Omental fat pad (tissue), 4 donors: ENCODE measurements at places on chromosomes 16 and 17.

DNA sequence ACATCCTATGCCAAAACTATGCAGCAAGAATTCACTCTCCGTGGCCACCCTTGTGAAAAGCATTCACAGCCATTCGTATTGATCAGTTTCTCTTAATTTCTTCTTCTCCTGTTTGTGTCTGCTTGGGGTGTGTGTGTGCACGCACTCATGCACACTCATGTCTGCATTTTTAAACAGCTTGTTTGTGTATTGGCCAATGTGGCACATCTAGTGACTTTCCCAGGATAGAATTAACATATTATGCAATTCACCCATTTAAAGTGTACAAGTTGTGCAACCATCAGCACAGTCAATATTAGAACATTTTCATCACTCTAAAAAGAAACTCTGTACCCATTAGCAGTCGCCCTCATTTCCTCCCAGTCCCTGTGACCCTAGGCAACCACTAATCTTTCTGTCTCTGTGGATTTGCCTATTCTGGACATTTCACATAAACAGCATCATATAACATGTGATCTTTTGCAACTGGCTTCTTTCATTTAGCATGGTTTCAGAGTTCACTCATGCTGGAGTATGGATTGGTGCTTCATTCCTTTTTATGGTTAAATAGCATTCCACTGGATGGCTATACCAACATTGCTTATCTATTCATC, 20.1 kb downstream of the IRX3 start:
- DNase-seq: no peak

DNA sequence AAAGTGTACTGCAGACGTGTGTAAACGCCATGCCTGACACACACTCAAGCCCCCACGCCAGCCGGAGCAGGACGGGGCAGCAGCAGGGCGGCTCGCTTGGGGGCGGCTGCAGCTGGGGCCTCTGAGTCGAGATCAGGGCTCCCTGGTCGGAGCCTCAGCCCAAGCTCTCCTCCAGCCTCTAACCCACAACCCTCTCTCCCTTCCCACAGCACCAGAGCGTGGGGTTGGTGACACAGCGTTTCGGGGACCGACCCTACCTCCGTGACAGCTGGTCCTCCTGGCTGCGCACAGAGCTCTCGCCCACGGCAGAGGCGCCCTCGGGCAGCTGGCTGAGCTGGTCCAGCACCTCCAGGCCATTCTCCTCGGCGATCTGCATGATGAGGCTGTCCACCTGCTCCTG, 11.2 kb downstream of the CHMP1A start:
- DNase-seq: no peak

DNA sequence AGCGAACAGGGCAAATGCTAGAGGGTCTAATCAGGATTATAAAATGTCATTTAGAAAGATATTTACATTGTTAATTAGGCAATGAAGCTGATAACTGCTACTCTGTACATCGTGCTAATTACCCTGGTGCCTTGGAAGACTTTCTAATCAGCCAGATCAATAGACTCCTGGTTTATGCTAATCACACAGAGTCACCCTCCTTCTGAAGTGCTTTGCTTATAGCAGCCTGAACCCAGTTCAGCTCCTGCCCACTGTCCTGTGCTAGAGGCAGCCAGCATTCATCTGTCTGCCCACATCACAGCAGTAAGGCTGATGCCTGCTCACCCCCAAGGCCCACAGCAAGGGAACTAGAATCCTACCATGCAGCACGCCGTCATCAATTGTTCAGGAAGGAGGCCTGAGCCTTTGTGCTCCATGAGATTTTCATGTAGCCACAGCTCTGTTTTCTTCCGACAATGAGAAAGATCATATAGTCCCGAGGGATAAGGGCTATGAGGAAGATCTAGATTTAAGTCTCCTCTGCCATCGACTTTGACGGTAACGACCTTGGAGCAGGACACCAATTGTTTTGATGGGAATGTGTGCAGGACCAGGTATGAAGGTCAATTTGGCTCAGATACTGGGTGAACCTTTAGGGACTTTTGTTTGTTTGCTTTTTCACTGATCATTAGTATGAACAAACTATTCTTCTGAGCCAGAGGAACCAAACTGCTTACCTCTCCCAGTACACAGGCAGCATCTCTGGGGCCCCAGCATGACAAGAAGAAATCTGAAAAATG, 12.5 kb upstream of the LYRM9 start:
- DNase-seq: no peak

DNA sequence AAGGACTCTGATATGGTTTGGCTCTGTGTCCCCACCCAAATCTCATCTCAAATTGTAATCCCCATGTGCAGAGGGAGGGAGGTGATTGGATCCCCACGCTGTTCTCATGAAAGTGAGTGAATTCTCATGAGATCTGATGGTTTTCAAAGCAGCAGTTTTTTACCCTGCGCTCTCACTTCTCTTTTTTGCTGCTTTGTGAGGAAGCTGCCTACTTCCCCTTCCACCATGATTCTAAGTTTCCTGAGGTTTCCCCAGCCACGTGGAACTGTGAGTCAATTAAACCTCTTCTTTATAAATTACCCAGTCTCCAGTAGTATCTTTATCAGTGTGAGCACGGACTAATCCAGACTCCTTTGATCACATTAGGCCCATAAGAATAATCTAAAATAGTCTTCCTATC, 719.7 kb upstream of the CDH8 start:
- DNase-seq: no peak

DNA sequence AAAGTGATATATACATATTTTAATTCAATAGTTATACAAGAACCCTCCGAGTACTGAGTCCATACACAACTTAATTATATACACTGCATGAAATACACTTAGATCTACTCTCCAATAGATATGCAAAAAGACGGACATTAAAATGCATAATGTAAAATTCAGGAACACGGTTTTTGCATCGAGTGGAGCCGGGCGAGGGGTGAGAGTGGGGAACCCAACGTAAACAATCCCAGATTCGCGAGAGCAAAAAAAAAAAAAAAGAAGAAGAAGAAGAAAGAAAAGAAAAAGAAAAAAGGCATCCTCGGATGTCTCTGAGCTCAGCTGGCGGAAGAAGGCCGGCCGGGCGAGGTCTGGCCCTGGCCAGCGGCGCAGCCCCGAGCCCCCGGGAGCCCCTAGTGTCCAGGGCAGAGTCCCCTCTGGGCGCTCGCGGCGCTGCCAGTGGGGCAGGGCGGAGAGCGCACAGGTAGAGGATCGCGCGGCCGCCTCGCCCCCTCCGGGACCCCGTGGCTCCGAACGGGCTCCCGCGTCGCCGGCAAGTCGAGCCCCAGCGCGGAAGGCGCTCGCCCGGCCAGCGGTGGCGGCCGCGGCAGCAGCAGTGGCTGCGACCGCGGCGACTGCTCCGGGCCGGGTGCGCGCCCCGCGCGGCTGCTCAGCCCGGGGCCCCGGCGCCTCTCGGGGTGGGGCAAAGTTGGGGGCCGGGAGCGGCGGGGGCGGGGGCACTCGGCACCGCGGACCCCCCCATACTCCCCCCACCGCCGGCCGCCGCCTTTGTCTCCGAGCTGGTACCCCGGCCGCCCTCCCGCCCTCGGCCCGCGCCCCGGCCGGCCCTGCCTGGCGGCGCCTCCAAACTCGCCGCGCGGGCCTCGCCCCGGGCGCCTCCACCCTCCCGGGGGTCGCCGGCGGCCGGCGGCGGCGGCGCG, 9.6 kb upstream of the ZFHX3 start:
- no peak for DNase-seq

- DNase-seq: no peak
Observed at GRCh38 chr17:50076591-50077235, 18.4 kb upstream of the PDK2 start.

DNA sequence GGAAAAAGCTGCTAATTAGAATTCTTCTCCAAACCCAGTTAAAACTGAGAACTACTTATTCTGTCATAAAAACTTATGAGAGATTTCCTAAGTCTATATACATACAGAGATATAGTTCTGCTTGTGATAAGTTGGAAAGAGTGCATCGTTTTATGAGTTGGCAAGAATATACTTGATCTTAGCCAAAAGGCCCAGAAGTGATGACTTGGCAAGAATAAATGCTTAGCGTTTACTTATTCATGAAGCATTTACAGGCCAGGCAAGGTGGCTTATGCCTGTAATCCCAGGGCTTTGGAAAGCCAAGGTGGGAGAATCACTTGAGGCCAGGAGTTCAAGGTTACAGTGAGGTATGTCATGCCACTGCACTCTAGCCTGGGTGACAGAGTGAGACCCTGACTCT, 81.7 kb downstream of the CYB561 start:
- no peak for DNase-seq
